ENCODE measurements at places on chromosomes 5 and 9. TPM values are rescaled to one million over a fixed set of nuclear protein-coding genes. Genes with fewer than 3 reads are reported as not detected.

CXCL14 gene
- 23.0 TPM for polyA plus RNA-seq

LRRC26 gene
- not detected for polyA plus RNA-seq

CCL27 gene
- polyA plus RNA-seq = 1.1 TPM

C7 gene
- polyA plus RNA-seq = 148 TPM

PRUNE2 gene
- polyA plus RNA-seq = 16.4 TPM

CETN3 gene
- polyA plus RNA-seq = 79.0 TPM

CD14 gene
- 5.6 TPM for polyA plus RNA-seq

NRG2 gene
- 0.88 TPM for polyA plus RNA-seq

DPH7 gene
- polyA plus RNA-seq = 55.2 TPM

STC2 gene
- polyA plus RNA-seq = 1.8 TPM

LHX3 gene
- not detected for polyA plus RNA-seq

FAM78A gene
- 2.4 TPM for polyA plus RNA-seq

PDE6A gene
- 0.25 TPM for polyA plus RNA-seq

PCDH1 gene
- 22.4 TPM for polyA plus RNA-seq

HCN1 gene
- 0.03 TPM for polyA plus RNA-seq

PRDM9 gene
- 0.15 TPM for polyA plus RNA-seq

STPG3 gene
- polyA plus RNA-seq = 1.5 TPM

NUTM2F gene
- polyA plus RNA-seq = not detected

CNTNAP3 gene
- 6.6 TPM for polyA plus RNA-seq

CRHBP gene
- polyA plus RNA-seq = 24.2 TPM

SAXO1 gene
- polyA plus RNA-seq = 0.20 TPM

DOLK gene
- 14.4 TPM for polyA plus RNA-seq

PLAC8L1 gene
- polyA plus RNA-seq = 2.4 TPM

MEGF10 gene
- polyA plus RNA-seq = 1.1 TPM

SLC34A1 gene
- polyA plus RNA-seq = 200 TPM

All from left kidney (tissue), 8 donors.